ENCODE measurements at places on chromosomes 1 and 21. TPM values are rescaled to one million over a fixed set of nuclear protein-coding genes. Genes with fewer than 3 reads are reported as not detected.

Gene PTP4A2
- polyA plus RNA-seq: 194 TPM

Gene IFI44L
- polyA plus RNA-seq: 1.0 TPM

- DNase-seq: no peak
Observed at GRCh38 chr1:53068314-53069099, 6.5 kb downstream of the PODN start.

GRCh38 chr1:198901266-198901665 lies 262.4 kb downstream of the PTPRC start:
- DNase-seq: no peak

All from forelimb muscle (tissue), 1 donor.